ENCODE measurements at places on chromosomes 11 and 22.

- no peak for DNase-seq
Measured at GRCh38 chr11:66226101-66226500, 42.3 kb upstream of the RAB1B start.

DNA sequence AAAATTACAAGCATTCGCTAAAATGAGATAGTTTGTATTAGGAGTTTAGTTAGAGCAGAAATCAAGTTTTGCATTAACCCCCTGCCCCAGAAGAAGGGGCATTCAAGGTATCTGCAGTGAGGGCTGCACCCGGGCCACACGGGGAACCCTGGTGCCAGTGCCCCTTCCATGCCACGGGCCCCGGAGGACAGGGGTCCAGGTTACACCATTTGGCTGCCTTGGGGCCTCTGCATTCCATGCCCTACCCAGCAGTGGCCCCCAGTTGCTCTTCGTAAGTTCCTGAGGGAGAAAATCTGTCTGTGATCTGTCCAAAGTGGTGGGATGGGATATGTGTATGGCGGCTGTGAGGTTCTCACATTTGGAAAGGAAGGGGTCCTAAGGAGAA, 16.8 kb upstream of the PANX2 start:
- DNase-seq: no peak

DNA sequence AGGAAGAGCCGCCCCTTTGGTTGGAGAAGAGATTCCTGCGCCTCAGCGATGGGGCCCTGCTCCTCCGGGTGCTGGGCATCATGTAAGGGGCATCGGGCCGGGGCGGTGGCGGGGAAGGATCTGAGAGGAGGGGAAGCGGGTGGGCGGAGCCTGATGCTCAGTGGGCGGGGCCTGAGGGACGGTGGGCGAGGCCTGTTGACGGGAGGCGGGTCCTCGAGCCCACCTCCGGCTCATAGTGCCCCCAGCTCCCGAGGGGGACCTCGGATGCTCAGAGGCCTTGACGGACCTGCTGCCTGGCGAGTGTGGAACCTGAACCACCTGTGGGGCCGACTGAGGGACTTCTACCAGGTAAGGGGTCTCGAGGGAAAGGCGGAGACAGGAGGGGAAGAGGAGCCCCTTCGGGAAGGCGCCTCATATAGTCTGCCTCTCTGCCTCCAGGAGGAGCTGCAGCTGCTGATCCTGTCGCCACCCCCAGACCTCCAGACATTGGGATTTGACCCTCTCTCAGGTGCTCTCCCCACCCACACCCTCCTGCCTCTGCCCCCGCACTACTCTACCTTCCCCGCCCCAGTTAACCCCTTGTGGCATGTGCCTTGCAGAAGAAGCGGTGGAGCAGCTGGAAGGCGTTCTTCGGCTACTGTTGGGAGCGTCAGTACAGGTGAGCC, 799 bp downstream of the CCDC88B start:
- no peak for DNase-seq

DNA sequence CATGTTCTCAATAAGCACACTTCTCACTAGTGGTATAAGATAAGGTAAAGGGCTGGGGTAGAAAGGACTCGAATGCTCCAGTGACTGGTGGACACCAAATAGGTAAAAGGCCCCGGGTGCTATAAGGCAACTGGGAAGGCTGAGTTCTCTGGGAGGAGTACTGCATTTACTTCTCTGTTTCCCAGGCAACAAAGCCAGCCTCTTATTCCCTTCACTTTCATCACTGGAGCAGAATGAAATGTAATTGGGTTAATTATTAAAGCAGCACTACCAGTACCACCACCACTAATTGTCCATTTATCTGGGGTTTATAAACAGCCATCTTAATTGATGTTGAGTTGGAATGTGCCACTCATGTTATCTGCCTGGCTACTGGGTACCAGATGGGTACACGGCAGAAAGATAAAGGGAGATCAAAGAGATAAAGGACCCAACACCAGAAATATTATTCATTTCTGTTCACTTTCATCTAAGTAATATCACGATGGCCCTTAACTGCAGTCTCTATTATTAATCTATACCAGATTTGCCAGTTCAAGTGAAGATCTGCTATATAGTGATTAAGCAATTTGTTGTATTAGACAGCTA, 94.4 kb upstream of the CHRM4 start:
- no peak for DNase-seq

DNA sequence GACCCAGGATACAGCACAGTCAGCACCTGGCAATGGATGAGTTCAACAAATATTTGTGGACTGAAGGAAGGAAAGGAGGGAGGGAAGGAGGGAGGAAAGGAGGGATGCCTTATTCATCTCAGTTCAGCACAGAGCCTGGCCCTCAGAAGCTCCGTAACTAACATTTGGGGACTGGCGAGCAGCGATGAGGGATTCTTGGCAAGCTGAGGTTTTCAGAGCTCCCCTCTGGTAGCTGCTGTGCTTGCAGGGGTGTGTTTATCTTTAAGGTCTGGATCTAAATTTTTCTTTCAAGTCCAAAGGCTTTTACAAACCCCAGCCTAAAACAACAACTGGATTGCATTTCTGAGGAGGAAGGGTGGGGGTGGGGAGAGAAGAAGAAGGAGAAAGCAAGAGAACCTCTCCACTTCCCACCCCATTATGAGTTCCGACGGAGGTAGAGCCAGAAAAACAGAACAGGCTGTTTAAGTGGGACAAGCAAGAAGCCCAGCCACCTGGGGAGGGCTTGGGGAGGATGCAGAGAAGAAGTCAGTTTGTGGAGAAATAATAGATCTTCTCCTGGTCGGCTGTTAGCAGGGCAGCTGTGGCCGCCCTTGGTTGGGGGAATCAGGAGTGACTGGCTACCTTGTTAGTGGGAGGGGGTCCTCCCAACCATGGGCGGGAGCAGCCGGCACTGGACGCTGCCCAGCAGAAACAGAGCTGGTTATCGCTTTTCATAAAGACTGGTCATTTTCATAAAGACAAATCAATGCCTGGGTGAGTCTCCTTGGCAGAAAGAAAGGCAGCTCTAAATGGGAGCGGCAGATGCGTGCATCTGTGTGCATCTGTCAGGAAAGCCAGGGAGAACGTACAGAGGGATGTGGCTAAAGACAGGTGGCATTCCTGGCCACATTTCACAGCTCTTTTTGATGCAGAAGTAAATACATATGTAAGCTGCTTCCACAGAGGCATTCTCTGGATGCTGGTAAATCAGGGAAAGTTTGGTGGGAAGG, 78.0 kb downstream of the TSPAN18 start:
- peak; percentile 48 for DNase-seq

DNA sequence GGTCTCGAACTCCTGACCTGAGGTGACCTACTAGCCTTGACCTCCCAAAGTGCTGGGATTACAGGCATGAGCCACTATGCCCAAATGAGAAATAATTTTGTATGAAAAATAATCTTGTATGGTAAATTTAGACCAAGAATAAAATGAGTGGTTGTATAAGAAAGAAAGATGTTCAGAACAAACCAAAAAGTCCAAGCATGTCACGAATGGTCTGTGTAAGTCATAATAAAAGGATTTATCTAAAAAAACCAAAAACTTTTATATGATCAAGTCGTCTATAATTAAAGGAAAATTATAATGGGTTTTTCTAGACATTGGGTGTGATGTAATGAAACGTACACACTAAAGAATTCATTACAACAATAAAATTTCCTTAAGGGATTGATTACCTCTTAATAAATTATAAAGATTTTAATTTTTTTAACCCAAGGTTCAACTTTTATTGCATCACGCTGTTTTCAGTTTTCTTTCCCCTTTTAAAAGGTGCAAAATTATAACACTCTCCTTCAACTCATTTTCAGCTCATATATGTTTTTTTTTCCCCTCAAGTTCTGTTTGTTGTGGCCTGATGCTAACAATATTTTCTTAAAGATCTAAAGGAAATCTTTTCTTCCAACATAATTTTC, 8.9 kb upstream of the AQP11 start:
- no peak for DNase-seq

DNA sequence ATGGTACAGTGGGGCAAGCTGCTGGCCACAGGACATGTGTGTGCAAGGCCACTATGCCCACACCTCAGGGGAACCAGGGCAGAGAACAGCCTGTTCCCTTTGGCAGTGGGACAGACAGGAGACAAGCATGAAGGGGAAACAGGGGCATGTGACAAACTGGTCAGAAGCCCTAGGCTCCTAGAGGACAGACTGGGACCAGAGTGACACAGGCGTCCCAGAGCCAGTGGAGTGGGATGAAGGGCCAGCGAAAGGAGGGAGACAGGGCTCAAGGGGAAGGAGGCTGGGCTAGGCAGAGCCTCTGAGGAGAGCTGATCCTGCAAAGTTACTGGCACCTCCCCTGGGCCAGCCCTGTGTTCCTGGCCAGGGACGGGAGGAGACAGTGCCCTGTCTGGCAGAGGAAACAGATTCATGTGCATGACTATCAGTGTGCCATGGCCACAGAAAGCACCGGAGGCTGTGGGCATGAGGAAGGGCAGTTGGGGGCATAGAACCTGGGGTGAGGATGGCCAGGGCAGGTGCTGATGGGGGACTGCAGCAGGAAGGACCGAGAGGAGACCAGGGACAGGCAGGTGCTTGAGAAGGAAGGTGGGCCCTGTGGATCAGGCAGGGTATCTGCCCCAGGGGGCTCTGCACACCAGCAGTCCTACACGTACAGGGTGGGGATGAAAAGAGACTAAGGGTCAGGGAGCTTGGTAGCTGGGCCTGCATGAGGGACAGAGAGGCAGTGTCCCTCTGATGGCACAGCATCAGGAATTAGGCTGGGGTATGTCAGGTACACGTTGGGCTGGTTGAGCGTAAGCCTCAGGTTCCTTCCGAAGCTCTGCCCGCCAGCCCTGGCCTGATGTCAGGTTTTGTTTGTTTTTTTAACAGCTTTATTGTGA, 9.8 kb downstream of the DERL3 start:
- no peak for DNase-seq

GRCh38 chr11:12045914-12046635, 37.6 kb upstream of the DKK3 start:
- no peak for DNase-seq

DNA sequence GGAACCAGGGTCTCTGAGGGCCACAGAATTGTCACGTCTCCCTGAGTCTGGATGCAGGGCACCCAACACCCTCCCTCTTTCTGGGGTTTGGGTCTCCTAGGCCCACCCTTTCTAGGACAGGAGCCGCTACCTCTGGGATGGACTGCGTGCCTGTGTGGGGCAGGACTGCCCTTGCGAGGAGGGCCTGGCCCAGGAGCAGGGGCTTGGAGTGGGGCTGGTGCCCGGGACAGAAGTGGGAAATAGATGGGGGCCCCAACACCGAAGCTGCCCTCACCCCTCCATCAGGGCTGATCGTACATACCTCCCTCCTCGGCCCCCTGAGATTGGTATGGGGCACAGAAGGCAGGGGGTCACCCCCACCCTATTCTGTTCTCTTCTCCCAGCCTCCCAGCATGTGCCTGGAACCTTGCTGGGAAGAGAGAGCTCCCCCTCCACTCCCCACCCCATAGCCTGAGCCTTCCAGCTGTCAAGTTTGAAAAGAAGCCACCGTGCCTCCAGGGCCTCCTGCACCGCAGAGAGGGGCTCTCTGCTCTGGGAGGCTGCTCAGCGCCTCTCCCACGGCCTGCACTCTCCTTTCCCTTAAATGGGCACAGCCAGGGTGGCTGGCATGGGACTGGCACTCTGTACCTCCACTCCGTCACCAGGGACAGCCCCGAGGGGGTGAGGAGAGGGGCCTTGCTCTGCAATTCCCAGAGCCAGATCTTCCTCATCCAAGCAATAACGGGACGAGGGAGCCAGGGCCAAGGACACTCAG, 1.8 kb downstream of the LRRC10B start:
- no peak for DNase-seq

DNA sequence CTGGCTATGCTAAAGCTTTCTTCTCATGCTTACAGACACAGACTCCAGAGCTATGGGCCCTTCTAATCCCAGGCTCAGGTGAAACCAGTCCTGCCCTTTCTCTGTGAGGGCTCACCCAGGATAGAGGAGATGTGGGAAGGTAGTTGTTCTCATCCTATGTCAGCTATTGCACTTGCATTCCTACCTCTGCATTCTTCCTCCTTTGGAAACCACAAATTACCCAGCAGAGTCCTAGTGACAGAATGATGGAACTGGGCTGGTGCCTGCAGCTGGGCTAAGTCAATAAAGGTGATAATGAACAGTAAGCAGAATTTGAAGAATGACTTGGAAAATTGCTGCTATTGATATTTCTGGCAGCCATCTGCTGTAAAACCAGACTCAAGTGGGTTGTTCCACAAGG, 560.0 kb downstream of the TMEM135 start:
- peak; percentile 75 for DNase-seq

DNA sequence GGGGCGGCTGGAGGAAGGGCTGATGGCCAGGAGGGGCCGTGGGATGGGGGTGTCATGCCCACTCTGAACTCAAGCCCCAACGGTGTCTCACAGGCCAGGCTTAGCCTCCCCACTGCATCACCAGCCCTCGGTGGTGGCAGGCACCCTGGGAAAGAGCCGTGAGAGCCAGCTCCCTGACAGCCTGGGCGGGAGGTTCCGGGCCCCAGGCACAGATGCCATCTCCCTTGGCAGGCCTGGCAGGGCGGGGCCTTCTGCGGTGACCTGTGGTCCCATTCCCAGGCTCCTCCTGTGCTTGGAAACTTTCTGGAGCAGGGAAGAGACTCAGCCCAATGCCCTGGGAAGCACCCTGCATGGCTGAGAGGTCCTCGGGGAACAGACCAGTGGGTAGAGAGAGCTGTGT, 4.8 kb downstream of the PHLDA2 start:
- no peak for DNase-seq

GRCh38 chr11:69234740-69235710, 58.9 kb upstream of the MYEOV start:
- no peak for DNase-seq

DNA sequence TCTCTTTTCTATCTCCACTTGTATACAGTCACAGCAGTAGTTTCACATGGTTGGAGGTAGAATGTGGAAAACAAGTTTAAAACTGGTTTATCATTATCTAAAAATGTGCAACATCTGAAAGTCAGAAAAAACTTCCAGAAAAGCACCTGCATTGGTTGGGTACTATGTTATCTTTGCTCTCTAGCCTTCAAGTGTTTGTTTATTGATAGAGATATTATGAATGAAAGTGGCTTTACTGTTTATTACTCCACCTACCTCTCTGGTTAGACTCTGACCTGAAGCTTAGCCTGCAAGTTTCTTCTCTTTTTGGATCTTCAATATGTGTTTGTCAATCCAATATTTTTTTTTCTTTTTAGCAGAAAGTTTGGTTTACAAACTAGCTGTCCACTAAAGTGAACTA, 2161.4 kb upstream of the RAG2 start:
- no peak for DNase-seq

GRCh38 chr22:24489011-24489410, 6.1 kb upstream of the UPB1 start:
- no peak for DNase-seq

DNA sequence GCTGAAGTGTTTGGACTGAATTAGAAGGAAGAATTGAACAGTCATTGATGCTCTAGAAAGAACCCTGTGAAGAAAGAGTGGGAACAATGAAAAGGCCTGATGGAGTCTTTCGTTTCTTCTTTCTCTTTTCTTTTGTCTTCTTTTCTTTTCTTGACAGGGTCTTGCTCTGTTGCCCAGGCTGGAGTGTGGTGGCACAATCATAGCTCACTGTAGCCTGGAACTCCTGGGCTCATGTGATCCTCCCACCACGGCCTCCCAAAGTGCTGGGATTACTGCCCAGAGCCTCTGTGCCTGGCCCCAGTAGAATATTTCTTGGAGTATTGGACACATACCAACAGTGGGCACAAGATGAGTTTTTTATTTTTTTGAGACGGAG, 1.1 kb downstream of the FEN1 start:
- no peak for DNase-seq

Data from NCI-H2227 treated with DMSO at 0.1 percent for 48 hours (cell line).